ENCODE measurements at places on chromosomes 1 and 21. TPM values are rescaled to one million over a fixed set of nuclear protein-coding genes. Genes with fewer than 3 reads are reported as not detected.

FCAMR gene
- not detected for total RNA-seq

INKA2 gene
- 3.4 TPM for total RNA-seq

ALPL gene
- 0.24 TPM for total RNA-seq

MYOG gene
- total RNA-seq, result not detected

IL20 gene
- total RNA-seq, result not detected

All from A549 treated with GW870086 at 1 μM for 4 hours (cell line).